AG10803 (cell line): ENCODE measurements at places on chromosomes 16 and 17.
A peak's percentile ranks its signal among the peaks of the same experiment; 100 is the strongest.

DNA sequence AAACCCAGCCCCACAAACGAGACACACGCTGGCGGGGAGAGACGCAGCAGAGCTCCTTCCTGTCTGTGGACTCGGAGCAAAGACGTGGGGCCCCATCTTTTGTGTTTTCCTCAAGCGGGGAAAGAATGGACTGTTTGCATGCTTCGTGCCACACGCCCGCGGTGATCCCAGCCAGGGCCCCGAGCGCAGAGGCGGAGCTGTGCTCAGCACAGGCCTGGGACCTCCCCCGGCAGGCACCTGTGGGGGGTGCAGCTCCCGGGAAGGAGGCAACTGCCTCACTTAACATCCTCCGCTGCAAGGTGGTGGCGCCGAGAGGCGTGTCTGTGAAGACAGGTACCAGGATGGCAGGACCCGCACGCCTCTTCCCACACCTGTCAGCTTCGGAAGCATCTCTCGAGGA, 19.1 kb downstream of the TRARG1 start:
- no peak for DNase-seq

DNA sequence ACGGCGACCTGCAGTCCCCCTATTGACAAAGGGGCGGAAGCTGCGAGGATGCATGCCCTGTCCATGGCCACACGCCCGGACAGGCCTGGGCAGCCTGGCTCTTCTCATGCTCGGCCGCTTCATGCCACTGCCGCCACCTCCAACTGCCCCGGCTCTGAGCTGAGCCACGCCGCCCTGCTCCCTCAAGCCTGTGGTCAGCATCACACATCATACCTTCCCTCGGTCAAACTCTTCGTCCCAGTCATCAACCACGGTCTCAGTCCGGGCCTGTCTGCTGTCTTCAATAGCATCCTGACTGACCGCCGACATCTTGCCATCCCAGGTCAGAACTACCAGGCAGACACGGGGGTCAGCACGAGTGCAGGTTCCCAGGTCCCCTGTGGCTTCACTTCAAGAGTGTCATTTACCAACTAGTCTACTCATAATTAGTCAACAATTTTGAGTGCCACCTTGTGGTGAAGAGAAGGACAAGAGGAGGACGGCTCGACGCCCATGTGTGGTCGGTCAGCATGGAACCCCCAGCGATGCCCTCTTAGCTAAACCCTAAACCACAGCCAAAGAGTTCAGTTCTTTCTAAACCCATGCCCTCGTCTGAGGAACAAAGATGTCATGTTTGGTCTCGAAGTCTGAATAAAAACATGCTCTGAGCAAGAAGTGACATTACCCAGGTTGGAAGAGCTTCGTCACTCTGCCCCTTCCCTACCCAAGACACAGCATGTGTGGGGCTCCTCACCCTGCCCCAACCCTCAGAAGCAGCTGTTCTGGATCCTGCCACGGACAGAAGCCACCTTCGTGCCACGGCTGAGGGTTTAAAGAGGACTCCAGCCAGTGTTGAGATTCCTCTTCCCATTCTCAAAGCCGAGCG, 16.9 kb upstream of the CYTH1 start:
- peak; percentile 26 for DNase-seq

DNA sequence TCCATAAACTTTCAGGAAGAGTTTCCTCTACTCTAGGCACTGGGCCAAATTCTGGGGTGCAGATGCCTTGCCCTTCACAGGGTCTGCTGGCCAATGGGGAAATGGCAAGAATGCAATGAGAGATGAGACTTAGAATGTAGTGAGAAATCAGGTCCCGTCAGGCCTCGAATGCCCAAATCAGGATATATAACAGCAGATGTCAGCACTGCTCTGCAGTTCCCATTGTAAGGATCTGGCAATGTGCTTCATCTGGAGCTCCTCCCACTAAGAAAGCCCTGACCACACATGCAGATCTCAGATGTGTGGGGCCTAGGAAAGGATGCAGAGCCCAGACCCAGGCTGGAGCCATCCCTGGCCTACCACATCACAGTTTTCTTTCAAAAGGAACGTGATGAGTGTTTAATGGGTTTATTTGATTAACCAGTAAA, 13.9 kb upstream of the LPCAT2 start:
- DNase-seq, result peak; percentile 98

DNA sequence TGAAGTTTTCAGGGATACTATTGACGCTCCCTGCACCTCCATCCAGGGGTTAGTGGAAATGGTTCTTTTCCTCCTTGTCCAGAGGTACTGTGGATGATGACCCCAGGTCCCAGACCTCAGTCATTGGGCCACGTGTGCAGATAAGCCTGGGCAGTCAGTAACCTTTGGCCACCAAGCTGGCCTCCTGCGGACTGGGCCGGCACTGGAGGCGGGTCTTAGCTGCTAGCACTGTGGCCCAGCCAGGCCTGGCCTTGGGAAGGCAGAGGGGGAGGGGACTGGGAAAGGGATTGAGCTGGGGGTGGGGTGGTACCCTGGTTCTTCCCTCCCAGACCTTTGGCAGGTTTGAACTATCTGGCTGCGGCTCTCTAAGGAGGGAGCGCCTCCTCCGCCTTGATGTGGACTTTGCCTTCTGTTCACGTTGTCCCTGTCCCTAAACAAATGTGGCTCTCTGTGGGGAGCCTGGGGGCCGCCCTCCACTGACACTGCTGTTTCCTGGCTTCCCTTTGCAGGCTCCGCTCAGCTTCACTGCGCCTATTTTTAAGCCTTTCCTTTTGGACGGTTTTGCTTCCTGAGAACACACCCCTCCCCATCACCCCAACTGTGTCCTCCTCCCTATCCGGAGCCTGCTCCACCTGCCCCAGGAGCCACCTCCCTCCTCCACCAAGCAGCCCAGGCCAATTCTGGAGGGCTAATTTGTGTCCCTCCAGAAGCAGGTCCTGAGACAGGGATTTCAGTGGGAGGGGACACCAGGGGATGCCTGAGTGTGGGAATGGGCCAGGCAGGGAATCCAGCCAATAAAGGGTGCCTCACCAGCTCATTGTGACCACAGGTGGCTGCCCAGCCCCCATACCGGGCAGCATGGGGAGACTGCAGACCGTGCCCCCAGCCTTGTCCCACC, 251.9 kb downstream of the SEC14L1 start:
- DNase-seq, result peak; percentile 45

DNA sequence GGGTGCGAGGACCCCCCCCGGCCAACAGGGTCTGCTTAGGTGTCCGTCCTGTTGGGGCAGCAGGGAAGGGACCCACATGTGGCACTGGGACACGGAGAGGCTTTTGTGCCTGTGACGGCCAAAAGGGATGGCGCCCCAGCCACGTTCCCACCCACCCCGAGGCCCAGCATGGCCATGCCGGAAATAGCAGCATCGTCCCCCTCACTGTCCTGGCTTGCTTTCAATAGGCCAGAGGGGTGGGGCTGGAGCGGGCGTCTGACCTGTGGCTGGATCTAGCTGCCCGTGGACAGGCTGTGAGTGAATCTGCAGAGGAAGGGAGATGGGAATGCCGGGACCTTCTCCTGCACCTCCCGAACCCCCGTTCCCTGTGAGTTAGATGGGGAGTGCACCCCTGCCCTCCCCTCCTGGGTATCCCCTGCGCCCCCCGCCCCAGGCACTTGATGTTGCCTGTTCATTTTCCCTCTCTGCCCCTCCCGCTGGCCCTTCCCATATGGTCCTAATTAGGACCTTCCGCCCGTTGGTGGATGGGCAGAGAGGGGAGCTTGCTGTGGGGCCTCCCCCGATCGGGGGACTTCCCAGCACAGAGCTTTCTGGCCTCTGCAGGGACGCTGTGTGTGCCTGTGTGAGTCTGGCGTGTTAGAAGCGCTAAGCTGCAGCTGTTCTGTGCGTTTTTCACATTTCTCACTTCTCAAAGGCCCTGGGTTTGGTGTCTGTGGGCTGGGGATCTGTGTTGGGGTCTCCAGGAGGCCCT, 292.8 kb downstream of the SEC14L1 start:
- peak; percentile 69 for DNase-seq

- DNase-seq, result no peak
Measured at GRCh38 chr16:72908362-72909167, 139.4 kb downstream of the ZFHX3 start.

DNA sequence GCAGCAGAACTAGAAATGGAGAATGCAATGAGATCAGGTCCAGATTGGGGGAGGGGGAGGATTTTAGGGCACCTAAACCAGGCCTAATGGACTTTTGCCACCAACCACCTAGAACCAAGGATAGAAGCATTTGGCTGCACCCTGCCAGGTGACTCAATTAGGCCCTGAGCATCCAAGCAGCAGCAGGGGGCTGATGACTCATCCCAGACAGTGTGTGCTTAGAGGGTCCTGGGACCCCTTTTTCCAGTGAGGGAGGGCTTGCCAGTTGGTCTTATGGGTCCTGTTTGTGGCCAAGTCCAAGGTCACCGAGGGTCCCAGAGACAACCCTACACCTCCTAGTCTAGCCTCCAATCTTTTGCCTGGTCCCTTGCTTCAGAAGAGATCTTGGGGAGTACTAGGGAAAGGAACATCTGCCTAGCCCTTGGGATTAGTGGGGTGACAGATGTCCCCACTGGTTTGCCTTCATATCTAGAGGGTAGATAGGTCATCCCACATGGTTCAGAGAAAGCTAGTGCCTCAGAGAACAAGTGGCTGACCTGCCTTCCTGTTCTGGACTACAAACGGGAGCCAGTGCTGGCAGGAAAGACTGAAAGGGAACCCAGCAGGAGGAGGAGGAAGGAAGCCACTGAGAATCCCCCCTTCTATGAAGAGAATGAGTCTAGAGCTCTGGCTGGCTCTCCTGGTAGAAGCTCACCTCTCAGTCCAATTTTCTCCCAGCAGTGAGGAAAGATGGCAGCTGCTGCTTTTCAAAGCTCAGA, 1.6 kb upstream of the TBKBP1 start:
- no peak for DNase-seq

DNA sequence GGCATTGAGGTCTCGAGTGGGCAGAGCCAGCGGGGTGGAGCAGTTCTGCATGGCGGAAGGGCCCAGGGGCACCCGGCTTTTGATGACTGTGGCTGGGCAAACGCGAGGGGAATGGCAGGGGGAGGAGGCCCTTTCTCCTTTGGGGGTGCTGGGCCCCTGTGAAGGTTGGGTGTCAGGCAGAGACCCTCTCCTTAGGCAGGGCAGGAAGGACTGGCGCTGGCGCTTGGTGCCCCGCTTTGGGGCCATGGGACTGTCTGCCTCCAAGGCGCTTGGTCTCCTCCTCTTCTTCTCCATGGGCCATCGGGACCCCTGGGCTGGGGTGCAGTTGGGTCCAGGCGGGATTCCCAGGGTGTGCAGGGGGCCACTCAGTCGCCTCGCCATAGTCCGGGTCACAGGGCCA, 12.8 kb upstream of the GFAP start:
- no peak for DNase-seq

- peak; percentile 66 for DNase-seq
Measured at GRCh38 chr16:49856672-49857330, 889 bp upstream of the ZNF423 start.

- DNase-seq, result peak; percentile 82
Measured at GRCh38 chr16:53714205-53715022, 10.5 kb downstream of the FTO start.

DNA sequence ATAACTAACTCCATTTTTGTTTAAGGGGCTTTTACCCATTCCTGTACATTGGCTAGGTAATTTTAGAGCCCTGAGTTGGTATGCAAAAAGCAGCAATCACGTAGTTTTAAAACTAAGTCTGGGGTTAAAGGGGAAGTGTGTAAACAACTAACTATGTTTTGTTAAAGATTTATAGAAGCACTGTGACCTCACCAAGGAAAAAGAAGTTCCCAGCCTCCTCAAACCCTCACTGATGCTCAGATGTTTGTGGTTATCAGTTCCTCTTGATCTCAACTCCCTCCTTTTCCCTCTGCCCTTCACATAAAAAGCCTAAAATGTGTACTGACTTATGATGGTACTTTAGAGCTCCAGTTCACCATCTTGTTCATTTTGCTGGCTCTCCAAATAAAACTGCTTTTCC, 119.9 kb upstream of the IRX6 start:
- no peak for DNase-seq

DNA sequence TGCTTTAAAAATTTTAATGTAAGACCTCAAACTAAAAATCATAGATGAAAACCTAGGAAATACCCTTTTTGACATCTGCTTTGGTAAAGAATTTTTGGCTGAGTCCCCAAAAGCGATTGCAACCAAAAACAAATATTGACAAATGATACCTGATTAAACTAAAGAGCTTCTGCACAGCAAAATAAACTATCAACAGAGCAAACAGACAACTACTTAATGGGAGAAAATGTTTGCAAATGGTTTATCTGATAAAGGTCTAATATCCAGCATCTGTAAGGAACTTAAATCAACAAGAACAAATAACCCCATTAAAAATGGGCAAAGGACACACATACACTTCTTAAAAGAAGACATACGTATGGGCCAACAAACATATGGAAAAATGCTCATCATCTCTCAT, 242.5 kb downstream of the BCAS3 start:
- DNase-seq, result no peak

- no peak for DNase-seq
Measured at GRCh38 chr16:31376705-31377104, 16.4 kb upstream of the ITGAD start.

- DNase-seq, result peak; percentile 72
Measured at GRCh38 chr17:46159686-46160085, 33.5 kb downstream of the KANSL1 start.

GRCh38 chr17:64328036-64328858, 62.4 kb downstream of the PECAM1 start:
- no peak for DNase-seq

- DNase-seq, result no peak
Measured at GRCh38 chr17:79622122-79622601, 11.3 kb upstream of the RBFOX3 start.

GRCh38 chr16:80552277-80552676, 11.5 kb downstream of the DYNLRB2 start:
- no peak for DNase-seq

DNA sequence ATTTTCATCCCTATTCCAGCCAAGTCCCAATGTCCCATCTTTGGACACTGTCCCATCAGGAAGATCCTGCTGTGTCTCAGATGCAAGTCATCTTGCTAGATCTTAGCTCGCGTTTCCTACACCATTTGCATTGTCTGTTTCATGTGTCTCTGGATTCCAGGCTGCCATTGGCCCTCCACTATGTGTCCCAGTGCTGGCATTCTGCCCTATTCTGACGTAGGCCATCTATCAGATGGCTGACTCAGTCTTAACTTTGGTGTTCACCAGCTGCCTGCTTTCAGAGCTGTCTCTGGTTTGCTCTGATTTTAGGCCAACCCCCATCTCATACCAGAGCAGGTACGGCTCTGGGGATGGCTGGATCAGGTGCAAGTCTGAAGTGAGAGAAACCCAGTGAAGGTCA, 300.9 kb upstream of the ASIC2 start:
- no peak for DNase-seq

GRCh38 chr17:9766970-9767369, 24.4 kb downstream of the DHRS7C start:
- DNase-seq, result peak; percentile 1

GRCh38 chr16:22183335-22183734, 21.0 kb downstream of the SDR42E2 start:
- no peak for DNase-seq

GRCh38 chr17:8005967-8006730, 3.7 kb downstream of the GUCY2D start:
- no peak for DNase-seq

- no peak for DNase-seq
Measured at GRCh38 chr17:81406117-81406953, 11.1 kb downstream of the BAHCC1 start.

DNA sequence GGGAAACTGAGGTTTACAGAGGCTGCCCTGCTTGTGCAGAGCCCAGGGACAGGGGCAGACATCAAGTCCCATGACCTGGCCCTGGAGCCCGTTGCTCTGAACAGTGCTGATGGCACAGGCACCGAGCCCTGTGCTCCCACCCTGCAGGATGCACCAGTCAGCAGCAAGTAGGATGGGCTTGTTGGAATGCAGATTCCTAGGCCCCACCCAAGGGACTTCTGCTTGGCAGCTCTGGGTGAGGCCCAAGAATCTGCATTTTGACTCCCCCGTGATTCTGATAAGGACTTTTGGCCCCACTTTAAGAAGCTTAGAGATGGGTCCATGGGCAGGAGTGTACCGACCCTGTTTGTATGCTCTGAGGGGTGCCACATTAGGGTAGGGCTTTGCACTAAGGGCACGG, 23.3 kb downstream of the LASP1 start:
- no peak for DNase-seq
